Activated CD8-positive, alpha-beta memory T cell treated with anti-CD3 and anti-CD28 coated beads for 4 hours (primary cell): ENCODE measurements at places on chromosomes 1 and 21.

DNA sequence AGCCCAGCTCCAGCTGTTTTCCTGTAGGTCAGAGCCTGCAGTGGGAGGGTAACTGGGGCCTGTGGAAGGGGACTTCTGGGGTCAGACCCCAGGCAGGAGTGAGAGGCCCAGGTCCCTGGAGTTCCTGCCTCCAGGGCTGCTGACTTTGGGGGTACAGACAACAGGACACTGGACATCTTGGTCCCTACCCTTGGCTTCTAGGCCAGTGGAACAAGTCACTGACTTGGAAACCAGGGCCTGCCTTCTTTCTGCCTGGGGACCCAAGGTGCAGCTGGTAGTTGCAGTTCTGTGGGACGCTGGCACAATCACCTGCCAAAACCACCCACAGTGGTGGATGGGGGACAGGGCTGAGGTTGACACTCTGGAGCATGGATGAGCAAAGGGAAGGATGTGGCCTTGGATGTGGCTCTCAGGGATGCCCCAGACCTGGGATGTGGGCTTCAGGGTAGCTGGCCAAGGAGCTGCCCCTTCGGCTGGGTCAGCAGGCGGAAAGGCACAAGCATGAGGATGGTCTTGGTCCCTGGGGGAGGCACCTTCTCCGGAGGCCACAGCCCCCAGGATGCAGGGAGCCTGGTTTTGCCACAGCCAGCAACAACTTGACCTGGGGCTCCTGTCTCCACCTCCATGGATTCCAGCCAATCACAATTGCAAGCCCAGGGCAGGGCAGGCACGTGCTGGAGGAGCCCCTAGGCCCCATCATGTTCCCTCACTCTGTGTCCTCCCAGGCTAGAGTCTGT, 5.8 kb downstream of the JMJD4 start:
- no peak for DNase-seq

- no peak for DNase-seq
These were observed 1660.1 kb upstream of the B3GALT2 start for GRCh38 chr1:194846488-194846887.

GRCh38 chr1:86822459-86822858, 91.5 kb downstream of the SELENOF start:
- no peak for DNase-seq

GRCh38 chr1:243421784-243422183, 165.9 kb downstream of the SDCCAG8 start:
- no peak for DNase-seq

DNA sequence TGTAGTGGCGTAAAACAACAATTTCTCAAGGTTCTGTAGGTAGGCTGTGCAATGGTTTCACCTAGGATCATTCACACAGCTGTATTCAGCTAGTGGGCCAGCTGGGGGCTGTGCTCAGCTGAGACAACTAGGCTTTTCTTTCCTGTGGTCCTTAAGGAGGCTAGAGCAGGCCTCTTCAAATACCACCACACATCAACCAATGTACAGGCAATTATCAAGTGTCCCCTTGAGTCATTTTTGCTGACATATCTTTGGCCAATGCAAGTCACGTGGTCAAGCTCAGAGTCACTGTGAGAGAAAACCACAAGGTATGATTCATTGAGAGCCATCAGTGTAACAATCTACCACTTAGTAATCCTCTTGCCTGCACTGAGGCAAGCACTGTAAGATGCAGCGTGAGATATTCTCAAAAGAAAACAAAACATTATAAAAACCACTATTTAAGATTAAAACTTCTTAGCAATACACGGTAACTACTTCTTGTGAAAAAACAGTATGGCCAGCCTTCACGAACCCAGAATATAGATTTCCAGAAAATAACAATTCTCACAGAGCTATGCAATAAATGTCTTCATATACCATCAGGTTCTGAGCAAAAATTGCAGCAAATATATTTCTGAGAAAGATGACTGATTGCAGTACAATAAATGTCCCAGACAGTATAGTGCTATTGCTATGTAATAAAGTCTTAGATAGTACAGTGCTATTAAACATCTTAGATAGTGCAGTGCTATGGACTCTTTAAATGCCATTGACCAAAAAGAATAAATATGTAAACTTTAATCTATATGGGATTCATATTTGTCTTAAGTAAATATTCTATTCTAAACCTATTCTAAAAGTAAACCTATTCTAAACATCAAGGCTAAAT, 55.3 kb downstream of the NME7 start:
- DNase-seq: peak; percentile 30

GRCh38 chr1:92747735-92748134, 37.2 kb downstream of the EVI5 start:
- no peak for DNase-seq

GRCh38 chr1:43007377-43008114, 48.9 kb upstream of the SLC2A1 start:
- no peak for DNase-seq

DNA sequence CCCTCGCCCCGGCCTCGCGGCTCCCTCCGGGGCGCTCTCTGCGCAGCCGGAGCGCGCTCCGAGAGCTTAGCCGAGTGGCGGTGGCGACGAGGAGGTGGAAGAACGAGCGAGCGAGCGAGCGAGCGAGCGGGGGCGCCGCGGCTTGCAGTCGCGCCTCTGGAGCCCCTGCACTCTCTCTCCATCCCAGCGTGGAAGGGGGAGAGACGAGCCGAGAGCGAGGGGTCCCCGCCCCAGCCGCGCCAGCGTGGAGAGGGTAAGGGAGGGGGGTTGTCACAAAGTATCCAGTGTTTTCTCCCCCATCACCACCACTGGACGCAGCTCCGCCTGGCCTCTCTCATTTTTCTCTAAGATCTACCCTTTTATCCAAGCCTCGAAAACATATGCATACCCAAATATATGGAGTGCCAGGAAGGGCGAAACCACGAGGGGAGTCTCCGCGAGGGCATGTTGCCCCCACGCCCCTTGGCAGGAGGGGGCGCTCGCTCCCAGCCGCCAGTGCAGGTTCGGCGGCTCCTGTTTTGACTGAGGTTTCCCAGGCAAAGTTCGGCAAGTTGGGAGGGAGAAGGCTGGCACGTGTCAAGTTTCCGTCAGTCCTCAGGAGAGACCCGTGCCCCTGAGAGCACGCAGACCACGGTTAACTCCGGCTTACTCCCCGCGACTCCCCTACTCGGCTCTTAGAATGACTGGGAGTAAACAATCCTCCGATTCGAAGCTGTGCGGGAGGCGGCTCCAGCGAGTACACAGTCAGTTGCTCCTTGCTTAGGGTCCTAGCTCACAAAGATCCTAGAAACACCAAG, 569 bp upstream of the DAB1 start:
- no peak for DNase-seq

DNA sequence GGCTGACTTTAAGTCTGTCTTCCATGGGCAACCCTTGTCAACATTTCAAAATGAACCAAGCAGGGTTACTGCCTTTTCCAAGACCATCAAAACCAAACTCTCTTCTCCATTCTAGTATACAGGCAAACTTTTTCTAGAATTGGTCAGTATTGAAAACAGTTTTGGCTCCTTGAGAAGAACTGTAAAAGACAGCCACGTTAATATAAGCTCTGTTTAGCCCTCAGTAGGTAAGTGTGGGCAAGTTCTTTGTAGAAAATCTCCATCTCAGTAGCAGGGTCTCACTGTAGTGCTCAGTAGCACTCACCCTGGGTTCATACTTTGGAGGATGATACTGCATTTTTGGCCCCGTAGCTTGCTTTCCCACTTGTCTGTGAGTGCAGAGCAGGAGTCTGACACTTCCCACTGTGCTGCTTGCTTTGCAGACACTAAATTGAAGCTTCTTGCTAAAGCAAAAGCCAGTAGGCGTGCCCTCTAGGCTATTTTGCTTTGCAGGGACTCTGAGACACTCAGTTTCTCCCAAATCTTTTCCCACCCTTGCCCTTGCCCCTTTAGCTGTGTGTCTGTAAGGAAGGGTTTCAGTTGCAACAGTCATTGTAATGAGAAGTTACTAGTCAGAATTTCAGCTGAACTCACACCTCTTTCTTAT, 34.3 kb upstream of the CACYBP start:
- DNase-seq: no peak

DNA sequence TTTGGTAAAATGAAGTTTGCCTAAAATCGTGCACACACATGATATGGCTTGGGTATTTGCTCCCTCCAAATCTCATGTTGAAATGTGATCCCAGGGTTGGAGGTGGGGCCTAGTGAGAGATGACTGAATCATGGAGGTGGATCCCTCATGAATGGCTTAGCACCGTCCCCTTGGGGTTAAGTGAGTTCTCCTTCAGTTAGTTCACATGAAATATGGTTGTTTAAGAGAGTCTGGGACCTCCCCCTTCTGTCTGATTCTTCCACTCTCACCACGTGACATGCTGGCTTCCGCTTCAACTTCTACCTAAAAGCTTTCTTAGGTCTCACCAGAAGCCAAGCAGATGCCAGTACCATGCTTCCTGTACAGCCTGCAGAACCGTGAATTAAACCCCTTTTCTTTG, 58.4 kb downstream of the SIPA1L2 start:
- DNase-seq: no peak

DNA sequence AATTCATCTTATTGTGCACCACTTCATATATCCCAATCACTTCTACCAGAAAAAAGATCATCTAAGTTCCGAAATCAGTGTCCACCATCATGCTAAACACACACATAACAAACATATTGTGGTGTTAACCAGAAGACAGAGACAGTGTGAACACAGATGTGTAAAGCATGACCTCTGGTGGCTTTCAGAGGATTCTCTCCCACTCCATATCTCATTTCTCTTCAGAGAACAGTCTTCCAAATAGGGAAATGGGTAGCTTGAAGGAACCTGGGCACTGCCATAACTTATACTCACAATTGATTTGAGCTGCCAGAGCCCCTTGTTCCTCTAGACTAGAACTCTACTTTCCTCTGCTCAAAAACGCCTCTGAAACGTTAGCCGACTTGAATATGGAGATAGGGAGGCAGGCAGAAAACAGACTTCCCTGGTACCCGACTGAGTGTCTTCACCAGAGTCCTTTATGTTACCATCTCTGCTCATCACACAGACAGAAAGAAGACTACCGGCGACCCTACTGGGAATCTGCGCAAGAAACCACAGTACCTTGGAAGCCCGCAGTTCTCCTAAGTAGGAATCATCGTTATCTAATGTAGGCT, 1.8 kb upstream of the ELAPOR1 start:
- DNase-seq: no peak

- no peak for DNase-seq
These were observed 4.6 kb upstream of the FAM167B start for GRCh38 chr1:32242341-32242851.

DNA sequence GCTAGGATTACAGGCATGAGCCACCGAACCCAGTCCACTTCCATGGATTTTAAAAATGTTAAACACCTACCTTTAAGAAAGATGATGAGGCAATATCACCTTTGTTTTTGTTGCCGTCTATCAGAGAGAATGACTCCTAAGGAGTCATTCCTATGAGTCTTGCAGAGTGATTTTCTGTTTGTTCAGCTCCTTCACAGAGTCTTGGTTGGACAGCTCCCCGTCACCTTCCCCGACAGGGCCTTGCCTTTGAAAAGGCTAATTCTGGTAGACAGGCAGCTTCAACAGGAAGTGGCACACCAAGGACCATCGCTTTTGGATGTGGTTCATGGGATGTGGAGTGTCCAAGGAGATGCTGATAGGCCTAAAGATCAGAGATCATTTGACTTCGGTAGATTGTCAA, 17.5 kb downstream of the ZBTB18 start:
- no peak for DNase-seq

GRCh38 chr1:3795453-3796214, 664 bp downstream of the LRRC47 start:
- no peak for DNase-seq

DNA sequence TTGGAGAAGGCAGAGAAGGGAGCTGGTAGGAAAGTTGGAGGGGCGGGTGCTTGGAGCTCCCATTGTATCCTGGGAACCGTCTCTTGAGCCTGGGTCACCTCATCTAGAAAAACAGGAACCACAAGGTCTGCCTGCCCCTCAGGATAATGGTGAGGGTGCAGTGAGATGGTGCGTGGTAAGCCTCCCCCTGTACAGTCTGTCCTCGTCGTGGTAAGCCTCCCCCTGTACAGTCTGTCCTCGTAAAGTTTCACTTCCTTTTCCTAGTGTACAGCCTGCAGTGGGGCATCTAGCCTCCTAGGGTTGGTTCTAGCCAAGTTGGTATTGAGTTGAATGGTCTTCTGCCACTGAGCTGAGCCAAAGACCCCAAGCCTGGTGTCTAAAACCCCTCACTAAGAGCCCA, 66.5 kb upstream of the IGSF21 start:
- no peak for DNase-seq

- DNase-seq: no peak
These were observed 780 bp downstream of the HIVEP3 start for GRCh38 chr1:41917835-41918449.

- no peak for DNase-seq
These were observed 208.1 kb upstream of the DUSP10 start for GRCh38 chr1:221949996-221950395.

GRCh38 chr1:244653439-244654107, 647 bp downstream of the DESI2 start:
- no peak for DNase-seq

DNA sequence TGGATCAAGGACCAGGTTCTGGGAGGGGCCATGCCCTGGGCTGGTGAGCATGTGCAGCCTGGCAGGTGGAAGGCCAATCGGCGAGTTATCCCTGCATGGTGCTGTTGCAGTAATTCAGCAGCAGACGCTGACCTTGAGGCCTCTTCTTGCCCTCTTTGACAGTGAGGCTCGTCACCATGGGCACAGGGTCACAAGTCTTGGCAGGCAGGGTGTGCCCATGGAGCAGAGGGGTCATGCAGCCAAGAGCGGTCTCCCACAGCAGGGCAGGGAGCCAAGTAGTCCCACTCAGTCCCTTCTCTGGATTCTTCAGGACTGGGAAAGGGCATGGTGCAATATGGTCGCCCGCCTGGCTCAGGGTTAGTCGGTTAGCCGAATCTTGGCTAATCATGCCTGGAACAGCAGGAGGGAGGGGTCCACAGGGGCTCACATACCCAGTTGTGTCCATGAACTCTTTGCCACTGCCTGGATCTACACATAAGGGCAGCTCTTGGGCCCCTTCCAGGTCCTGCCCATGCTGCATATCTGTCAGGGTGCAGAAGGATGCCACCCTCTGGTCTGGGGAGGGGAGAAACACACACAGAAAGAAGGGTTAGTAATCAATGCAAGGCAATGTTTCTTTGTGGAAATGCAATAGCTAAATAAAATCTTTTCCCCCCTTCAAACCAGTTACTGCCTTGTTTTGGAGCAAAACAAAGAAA, 226.8 kb downstream of the SIPA1L2 start:
- no peak for DNase-seq

GRCh38 chr1:3056641-3057040, 12.4 kb upstream of the PRDM16 start:
- no peak for DNase-seq
